RPMI8226 (cell line): ENCODE measurements at places on chromosomes 16 and 17.

DNA sequence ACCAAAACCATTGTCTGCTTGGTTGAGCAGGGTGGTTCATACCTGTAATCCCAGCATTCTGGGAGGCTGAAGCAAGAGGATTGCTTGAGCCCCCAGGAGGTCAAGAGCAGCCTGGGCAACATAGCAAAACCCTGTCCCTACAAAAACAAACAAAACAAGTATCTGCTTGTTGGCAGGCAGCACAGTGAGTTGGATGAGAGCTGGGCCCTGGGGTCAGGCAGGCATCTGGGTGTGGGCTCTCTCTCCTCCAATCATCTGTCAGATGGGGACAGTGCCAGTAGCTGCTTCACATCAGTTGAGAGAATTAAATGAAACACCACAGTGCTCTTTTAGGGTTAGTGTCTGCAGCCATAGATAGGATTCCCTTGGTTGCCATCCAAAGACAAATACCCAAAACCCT lies 5.8 kb downstream of the ARMC7 start:
- DNase-seq = no peak

DNA sequence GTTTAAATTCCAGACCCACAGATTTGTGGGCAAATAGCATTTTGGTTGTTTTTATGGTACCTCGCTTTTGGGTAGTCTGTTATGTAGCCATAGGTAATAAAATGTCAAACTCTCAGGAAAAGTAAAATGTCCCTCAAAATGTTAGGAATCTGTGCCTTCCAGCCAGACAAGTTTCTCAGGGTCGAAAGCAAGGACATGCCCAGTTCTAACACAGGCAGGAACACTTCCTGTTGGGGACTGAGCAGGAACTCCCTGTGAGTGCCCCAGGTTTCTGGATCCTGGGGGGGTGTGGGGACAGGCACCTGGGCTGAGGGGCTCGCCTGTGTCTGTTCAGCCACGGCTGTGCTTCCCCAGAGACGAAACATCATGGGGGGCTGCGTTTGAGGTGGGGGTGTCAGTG lies 62.3 kb downstream of the GNA13 start:
- no peak for DNase-seq

DNA sequence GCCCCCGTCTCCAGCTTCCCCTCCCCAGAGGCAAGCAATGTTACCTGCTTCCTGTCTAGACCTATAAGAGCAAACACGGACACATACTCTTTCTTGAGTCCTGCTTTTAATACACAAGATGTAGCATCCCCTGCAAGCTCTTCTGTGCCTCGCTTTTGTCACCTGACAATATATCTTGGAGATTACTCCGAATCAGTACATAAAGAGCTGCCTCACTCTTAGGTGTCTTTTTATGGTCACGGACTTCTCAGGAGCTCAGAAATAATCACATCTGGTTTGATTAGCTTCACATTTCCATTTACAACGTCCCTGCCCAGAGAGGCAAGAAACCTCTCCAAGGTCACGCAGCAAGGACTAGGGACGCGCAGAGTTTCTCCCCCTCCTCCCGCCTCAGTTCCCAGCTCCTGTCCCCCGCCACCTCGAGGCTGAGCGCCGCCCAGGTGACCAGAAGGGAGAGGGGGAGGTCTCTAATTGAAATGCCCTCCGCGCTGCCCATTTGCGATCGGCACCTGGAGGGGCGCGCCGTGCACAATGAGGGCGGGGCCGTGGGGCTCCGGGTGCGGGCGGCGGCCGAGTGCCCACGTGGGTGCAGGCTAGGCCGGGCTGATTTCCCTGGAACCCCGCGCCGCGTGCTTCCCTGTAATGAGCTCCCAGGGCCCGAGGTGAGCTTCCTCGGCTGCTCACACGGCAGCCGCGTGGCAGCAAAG lies 13.8 kb upstream of the SEZ6 start:
- DNase-seq = peak; percentile 24

DNA sequence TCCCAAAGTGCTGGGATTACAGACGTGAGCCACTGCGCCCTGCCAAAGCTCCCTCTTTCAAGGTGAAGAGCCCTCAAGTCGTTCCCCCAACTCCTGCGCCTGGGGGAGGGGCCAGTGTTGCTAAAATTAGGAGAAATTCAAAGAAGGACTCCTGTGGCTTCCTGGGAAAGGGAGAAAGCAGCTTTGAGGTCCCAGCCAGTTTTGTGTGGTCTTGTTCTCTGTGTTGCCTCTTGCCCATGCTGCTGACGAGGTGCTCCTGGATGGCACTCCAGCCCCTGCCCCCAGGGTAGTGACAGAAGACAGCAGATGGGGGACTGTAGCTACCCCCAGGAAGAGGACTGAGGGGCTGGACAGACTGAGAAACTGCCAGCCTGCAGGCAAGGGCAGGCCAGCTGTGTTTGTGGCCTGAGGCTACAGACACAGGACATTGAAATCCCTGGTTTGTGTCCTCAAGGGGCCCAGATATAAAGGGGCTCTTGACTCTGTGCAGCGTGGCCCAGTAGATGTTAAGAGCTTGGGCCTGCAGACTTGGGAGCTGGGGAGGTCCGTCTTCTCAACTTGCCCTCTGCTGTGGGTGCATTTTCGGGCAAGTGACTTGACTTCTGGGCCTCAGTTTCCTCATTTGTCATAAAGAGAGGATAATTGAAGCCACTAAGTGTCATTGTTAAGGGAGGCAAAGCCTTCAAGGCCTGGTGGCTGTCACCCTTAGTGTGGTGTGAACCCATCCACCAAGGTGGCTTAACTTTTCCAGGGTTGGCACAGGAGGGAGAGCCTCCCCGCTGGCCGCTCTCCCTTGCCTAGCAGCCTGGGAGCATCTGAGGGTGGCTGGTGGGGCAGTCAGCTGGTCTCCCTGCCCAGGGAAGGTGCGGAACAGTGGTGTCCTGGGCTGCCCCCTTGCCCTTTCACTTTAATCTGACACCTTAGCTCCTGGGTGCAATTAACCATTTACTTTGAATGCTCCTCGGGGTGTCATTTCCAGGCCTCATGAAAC lies 4.1 kb downstream of the UBALD2 start:
- DNase-seq = no peak

DNA sequence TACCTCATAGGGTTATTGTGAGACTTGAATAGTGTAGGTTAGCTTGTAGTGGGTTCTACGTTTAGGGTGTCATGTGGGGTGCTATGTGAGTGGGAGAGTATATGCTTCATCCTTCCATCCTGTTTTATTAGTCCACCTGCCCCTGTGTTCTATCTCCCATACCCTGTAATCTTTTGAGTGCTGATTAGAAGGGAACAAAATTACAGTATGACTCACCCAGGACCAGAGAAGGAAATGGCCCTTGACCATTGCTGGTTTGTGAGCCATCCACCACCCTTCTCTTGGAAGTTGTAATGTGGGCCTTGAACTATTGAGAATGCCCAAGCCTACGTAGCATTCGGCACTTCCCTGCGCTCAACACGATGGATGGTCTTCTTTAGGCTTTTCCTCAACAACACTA lies 17.1 kb downstream of the SAP30BP start:
- no peak for DNase-seq

- no peak for DNase-seq
Measured at GRCh38 chr17:9512323-9513168, 63.1 kb downstream of the STX8 start.

GRCh38 chr16:60432472-60432871 lies 1603.8 kb downstream of the CDH8 start:
- DNase-seq = no peak

DNA sequence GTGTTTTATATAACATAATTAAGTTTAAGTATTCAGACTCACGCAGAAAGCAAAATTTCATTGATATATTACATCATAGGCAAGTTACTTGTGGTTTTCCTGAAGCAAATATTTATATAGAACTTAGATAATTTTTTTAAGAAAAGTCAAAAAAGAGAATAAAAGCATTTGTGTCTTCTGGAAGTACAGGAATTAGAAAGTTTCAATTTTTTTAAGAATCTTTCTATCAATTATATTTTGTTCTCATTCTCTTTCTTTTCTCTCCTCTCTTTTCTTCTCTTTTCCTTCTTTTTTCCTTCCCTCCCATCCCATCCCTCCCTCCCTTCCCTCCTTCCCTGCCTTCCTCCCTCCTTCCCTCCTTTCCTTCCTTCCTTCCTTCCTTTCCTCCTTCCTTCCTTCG lies 120.7 kb upstream of the CDH8 start:
- no peak for DNase-seq
